ENCODE measurements at places on chromosomes 2 and 18. TPM values are rescaled to one million over a fixed set of nuclear protein-coding genes. Genes with fewer than 3 reads are reported as not detected.

DNA sequence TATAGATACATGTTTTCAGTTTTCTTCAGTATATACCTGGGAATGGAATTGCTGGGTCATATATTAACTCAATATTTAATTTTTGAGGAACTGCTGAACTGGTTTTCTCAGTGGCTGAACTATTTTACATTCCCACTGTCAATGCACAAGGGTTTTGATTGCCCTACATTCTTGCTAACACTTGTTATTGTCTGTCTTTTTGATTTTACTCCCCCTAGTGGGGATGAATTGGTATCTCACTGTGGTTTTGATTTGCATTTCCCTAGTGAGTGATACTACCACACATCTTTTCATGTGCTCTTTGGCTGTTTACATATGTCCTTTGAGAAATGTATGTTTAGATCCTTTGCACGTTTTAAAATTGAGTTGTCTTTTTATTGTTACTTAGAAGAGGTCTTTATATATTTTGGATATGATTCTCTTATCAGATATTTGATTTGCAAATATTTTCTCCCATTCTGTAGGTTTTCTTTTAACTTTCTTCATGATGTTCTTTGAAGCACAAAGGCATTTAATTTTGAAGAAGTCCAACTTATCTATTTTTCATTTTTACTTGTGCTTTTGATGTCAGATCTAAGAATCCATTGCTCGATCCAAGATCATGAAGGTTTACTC is 36.2 kb downstream of the ASB1 start:
- no peak for DNase-seq

DNA sequence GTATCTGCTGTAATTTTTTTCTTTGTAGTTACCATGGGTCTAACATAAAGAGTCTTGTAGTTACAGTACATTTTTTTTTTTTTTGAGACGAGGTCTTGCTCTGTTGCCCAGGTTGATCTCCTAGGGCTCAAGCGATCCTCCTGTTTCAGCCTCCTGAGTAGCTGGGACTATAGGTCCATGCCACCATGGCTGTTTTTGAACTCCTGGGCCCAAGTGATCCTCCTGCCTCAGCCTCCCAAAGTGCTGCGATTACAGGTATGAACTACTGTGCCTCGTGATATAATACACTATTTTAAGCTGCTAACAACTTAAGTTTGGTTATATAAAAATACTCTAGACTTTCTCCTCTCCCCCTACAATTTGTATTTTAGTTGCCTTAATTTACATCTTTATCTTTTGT is 46.3 kb downstream of the ASB1 start:
- DNase-seq, result no peak

DNA sequence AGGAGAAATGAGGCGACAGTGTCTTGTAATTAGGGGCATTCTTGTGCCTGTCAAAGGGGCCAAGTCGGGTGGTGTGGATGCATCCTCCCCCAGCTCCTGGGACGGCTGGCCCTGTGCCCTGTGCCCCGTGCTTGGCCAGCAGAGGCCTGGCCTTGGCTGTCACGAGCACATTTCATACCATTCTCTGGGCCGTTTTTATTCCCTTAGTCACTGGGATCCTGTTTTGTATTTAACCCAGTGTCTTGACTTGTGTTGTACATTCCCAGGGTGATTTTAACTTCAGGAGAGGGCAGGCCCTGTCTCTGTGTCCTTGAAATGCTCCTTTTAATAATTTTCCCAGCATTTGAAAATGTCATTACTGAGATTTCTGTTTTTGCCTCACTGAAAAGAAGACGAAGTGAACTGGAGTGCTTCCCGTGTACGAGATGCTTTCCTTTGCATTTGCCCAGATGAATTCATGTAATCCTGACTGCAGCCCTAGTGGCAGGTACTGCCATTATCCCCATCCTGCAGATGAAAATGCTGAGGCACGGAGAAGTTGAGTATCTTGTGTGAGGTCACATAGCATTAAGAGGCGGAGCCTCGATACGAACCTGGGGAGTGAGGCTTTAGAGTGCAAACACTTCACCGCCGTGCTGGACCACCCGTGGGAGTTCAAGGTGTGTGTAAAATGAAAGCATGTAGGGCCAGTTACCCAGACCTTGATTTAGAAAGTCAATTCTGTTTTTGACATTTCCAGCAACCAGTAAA is 57.0 kb downstream of the SH3RF3 start:
- DNase-seq, result peak; percentile 35

The RUFY4 gene
- not detected for total RNA-seq

GRCh38 chr2:127454595-127455565 is 36.7 kb downstream of the PROC start:
- peak; percentile 77 for DNase-seq

GRCh38 chr2:120844070-120844738 is 108.5 kb downstream of the GLI2 start:
- no peak for DNase-seq

DNA sequence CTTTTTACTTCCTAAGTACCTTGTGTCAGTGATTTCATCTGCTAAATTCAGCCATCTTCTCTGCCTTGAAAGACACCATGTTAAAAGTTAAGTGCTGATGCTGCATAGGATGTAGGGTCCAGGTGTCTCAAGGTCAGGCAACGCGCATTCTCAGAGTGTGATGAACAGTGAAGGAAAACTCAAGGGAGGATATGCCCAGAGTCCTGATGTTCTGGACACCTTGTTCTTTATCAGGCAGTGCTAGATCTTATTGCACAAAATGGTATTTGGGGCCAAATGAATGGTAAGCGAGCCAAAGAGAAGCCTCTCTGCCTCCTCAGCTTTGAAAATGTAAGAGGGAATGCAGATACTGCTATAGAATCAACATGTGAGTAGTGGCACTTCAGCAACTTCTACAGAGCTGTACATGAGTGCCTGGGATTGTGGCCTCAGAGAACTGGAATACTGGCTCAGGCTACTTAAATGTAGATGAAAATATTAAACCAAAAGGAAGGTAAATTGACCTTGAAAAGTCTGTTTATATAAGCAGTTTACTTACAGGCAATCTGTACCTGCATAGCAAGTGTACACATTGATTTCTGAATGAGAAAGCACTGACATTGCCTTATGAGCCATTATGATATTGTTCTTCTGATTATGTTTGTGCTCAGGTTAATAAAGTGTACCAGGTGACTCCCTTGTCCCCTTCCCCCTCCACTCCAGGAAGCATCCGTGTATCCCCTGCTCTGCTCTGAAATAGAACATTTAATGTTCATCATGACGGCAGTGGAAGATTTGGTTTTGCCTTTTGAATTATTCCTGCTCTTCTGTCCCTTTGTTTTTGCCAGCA is 86.7 kb upstream of the RANBP2 start:
- DNase-seq, result no peak

- no peak for DNase-seq
Observed at GRCh38 chr2:221133941-221134340, 438.2 kb downstream of the EPHA4 start.

GRCh38 chr18:10329101-10329500 is 125.3 kb upstream of the APCDD1 start:
- DNase-seq, result no peak

The SNTG2 gene
- total RNA-seq, result 11.9 TPM

The GCA gene
- total RNA-seq, result 14.0 TPM

The PPP1R7 gene
- 27.0 TPM for total RNA-seq

DNA sequence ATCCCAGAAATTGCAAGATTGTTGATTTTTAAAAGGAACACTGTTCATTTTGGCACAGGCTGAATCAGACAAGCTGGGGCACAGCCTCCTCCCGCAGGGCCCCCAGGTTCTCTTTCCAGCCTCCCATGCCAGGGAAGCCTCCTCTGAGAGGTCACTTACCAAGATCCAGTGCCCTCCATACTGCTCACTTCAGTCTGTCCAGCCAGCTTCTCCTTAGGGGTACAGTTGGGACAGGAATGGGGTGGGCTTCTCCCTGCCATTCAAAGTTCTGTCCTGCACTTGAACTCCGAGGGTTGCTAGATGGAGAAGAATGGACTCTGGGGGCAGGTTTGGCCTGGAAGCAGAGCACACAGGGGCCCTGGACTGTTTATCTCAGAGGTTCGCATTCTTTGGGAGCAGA is 7.5 kb upstream of the CYP26B1 start:
- no peak for DNase-seq

Data from body of pancreas (tissue), 4 donors.